RWPE1 (cell line): ENCODE measurements at places on chromosomes 3 and 15.

GRCh38 chr3:62532796-62533195 is 159.4 kb upstream of the FEZF2 start:
- DNase-seq: no peak

DNA sequence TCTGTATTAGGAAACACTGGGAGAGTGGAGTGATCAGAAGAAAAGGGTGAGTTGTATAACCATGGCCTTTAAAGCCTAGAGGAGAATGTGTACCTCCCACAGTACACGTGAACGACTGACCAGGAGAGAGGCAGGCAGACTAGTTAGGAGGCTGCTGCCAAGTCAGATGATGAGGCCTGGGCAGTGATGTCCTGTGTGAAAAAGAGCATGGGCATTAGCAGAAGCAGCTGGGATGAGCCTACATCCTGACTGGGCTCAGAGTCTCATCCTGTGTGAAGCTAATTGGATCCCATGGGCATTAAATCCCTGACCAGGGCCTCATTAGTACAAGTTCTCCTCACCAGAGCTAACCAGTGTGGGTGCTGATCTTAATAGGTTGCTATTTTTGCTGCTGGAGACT is 89.1 kb upstream of the SLC2A2 start:
- DNase-seq: no peak

DNA sequence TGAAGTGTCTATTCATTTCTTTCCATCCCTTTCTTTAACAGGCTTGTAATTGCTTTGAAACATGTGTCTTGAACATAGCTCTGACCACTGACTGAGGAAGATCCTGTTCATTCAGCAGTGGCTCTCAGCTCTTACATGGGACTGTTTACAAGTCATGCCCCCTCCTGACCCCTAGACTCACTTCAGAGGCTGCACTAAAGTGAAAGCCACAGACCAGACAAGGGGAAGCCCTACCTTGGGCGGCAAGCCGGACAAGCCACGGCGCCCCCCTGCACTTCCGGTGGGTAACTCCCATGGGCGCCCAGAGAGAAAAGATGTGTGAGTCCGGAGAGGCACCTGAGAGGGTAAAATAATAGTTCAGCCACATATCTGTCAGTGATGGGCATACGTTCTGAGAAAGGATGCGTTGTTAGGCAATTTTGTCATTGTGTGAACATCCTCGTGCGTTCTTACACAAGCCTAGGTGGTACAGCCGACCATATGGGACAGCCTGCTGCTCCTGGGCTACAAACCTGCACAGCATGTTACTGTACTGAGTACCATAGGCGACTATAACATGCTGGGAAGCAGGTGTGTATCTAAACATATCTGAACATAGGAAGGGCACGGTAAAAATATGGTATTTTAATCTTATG is 116.2 kb downstream of the CHSY1 start:
- no peak for DNase-seq

GRCh38 chr3:104347291-104347690 is 1019.4 kb upstream of the ALCAM start:
- DNase-seq: no peak

GRCh38 chr3:71350998-71351397 is 232.5 kb downstream of the FOXP1 start:
- no peak for DNase-seq

- no peak for DNase-seq
Observed at GRCh38 chr3:164781755-164782154, 296.5 kb downstream of the SI start.
